Esophagus mucosa (tissue), 1 donor: ENCODE measurements at places on chromosomes 5 and 9. TPM values are rescaled to one million over a fixed set of nuclear protein-coding genes. Genes with fewer than 3 reads are reported as not detected.

DNA sequence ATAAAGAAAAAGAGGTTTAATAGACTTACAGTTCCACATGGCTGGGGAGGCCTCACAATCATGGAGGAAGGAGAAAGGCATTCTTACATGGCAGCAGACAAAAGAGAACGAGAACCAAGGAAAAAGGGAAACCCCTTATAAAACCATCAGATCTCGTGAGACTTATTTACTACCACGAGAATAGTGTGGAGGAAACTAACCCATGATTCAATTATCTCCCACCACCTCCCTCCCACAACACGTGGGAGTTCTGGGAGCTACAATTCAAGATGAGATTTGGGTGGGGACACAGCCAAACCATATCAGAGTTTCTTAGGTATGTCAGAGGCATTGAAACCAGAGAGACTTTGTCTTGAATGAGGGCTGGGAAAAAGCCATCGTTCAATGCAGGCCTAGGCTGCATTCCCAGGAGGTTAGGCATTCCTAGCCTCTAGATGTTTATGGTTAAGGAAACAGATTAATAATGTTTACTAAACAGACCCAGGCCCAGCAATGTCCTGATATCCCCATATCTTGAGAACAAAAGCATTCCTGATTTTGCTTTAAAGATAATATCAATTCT lies 7.5 kb upstream of the PAIP1 start:
- no peak for ATAC-seq

Gene ASPN
- total RNA-seq, result 0.36 TPM

DNA sequence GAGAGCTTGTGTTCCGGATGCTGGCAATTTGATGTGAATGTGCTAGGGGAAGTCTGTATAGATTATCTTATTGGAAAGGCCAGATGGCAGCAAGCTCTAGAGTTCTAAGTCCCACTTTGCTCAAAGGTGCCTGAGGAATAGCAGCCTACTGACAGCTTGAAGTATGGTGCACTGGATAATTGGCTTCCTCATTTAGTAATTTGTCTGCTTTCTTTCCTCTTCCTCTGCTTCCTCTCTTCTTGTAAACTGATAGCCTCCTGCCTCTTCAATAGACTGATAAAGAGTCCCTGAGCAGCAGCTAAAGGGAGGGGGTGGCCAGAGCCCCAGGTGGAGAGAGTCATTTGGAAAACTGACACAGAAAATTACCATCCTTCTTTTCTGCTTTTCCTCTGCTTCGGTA lies 177.3 kb downstream of the FGF1 start:
- ATAC-seq, result no peak

- no peak for ATAC-seq
Observed at GRCh38 chr5:125411744-125412560, 665.5 kb upstream of the ZNF608 start.
